ENCODE measurements at places on chromosomes 5 and 9.

DNA sequence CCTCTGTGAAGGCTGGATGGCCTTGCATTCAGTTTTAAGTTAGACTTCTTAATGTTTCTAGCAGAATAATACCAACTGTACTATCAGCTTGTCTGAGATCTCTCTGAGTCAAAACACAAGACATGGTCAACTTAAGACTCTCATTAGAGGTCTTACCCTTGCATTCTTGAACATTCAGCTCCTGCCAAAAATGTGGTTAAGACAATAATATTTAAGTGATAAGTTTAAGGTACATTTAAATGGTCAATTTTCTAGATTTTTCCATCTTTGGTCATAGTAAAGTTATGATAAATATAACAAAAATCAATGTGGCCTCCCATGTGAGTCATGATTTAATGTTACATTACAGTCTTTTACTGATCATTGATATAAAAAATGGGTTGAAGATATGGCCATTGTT is 75.0 kb downstream of the NR2F1 start:
- no peak for DNase-seq

DNA sequence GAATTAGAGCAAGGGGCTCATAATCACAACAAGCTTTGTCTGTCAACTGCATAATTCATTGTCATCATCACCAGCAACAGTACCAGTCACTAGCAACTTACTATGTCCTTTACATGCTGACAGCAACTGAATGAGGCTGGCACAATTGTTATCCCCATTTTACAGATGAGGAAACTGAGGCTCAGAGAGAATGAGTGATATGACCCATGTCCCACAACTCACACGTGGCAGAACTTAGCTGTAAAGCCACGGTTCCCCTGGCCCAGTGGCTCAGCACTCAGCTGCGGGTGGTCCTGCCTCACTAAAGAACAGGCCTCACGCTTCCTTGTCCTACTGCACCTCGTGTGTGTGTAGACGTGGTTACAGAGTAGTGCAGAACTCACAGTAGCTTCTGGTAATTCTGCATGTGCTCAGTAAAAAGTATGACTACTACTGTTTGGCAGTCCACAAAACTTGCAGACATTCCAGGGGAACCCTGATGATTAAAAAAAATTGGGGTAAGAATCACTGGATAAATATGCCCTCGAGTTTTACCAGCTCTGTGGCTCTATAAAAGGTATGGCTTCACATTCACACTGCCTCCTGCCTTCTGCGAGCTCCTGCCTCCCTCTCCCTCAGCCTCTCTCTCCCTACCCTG is 30.2 kb downstream of the AFAP1L1 start:
- no peak for DNase-seq

DNA sequence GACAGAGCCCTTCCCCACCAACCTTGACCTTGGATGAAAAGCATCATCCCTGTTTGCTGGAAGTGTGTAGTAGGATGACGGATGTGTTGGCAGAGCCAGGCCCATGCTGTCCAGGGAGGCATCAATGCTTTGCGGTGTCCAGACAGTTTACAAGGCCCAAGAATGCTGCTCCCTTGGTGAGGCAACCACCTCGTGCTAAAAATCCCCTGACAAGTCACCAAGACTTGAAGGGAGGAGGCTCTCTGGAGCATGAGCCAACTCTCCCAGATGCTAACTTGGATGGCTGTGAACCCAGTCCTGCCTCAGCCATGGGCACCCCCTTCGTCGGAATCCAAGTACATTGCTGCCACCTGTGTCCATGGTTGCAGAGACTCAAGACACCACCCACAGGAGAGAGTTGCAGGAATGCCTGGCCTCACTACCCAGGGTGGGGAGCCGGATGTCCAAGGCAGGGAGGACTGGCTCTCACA is 9.5 kb upstream of the NKD2 start:
- no peak for DNase-seq

DNA sequence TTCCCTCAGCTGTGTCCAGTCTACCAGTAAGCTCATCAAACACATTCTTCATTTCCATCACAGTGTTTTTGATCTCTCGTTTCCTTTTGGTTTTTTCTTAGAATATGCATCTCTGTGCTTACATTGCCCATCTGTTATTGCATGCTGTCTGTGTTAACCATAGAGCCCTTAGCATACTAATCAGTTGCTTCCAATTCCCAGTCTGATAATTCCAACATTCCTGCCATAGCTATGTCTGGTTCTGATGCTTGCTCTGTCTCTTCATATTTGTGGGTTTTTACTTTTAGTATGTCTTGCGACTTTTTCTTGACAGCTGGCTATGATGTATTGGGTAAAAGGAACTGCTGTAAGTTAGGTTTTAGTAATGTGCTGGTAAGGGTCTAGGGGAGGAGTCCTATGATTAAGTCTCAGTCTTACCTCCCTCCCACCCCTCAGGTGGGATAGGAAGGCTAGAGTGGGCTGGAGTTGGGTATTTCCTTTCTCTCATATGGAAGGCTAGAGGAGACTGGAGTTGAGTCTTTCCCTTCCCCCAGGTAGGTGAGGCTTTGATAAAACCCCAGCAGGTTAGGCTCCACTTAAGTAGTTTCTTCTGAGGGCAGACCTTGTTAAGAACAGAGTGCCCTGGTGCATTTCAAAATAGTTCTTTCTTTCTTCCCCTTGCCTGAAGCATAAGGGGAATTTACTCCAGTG is 99.1 kb upstream of the RASGRF2 start:
- no peak for DNase-seq

DNA sequence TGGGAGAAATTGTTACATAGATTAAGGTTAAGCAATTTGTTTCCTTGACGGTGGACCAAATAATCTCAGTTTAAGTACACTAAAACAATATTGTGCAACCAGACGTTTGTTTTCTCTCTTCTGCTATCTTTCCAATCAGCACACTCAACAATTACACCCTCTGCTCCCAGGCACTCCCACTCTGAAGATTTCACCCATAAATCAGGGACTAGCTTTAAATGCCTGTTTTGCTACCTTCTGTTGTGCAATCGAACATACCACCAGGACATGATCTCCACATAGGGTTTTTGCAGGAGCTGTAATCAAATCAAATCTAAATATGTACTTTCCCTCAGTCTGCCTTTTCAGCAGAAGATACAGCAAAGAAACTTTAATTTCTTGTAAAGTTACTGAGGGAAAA is 405.8 kb upstream of the TLE4 start:
- DNase-seq, result no peak

GRCh38 chr5:139982157-139982974 is 60.7 kb downstream of the NRG2 start:
- DNase-seq, result no peak

- peak; percentile 41 for DNase-seq
These were observed 59.3 kb downstream of the SLC46A2 start for GRCh38 chr9:112831281-112831851.

DNA sequence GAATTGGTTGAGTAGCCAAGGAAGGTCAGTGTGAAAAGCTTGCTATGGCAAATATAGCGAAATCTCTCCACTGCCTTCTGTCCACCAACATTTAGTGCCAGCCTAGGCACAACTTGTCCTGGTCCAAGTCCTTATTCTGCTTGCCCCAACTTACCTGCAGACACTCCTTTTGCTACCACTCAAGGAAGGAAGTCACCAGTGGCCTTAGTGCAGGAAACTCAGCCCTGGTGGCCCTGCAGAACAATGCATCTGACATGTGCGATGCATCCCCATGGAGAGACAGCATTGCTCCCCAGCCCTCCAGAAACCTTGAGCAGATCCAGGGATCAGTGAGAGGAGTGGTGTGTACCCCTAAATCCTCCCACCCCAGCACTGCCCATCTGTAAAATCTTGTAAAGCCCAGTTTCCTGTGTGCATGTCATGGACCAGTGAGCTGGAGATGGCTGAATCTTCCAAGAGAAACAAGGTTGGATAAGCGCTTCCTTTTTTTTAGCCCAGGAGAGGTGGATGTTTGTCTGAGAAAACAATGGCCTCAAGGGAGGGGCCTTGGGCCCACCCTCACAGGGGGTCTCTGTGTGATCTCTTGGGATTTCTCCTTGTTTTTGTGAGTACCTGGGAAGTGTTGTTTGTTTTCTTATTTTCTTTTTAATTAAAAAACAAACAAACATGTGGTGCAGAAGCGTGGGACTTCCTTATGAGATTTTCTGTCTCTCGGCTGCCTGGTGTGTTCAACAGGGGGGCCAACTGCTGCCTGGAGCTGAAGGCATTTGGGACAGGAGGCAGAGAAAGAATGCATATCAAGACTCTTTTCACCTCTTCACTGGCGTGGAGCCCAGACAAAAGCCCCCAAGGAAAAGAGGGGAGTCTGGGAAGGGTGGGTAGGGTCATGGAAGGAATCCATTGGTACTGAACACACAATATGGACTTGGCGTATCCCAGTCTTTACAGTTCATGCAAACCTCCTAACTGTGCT is 3.6 kb downstream of the FOXI1 start:
- DNase-seq, result no peak

DNA sequence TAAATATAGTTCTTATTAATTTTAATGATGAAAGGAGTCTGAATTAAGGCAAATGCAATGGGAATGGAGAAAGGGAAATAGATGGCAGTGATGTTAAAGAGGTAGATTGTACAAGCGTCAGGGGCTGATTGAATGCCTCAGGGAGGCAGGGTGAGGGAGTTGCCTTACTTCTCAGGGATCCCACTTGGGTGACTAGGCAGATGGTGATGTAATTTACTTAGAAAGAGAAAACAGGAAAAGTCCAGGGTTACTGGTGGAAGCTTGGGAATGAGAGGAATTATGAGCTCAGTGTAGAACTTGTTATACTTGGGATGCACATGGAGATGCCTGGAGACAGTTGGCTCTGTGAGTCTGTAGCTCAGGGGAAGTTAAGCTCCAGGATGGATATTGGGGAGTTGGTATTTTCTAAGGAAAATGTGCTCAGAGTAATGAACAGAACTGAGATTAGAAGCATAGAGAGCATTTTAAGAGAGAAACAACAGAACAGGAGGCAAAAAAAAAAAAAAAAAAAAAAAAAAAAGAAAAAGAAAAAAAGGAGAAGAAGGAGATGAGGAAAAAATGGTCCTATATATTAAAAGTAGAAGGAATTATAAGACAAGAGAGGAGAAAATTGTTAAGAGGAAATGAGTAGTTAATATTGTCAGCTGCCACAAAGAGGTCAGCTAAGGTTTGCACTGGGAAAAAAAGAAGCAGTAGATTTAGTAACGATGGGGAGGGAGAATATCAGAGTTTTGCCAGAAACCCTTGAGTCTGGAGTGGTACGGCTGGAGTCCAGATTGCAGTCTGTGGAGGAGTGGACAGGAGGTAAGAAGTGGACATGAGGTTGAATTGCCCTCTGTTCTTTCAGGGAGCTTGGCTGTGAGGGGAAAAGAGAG is 88.0 kb upstream of the ELL2 start:
- DNase-seq, result peak; percentile 27

GRCh38 chr5:1931604-1932231 is 49.0 kb upstream of the IRX4 start:
- DNase-seq, result no peak

DNA sequence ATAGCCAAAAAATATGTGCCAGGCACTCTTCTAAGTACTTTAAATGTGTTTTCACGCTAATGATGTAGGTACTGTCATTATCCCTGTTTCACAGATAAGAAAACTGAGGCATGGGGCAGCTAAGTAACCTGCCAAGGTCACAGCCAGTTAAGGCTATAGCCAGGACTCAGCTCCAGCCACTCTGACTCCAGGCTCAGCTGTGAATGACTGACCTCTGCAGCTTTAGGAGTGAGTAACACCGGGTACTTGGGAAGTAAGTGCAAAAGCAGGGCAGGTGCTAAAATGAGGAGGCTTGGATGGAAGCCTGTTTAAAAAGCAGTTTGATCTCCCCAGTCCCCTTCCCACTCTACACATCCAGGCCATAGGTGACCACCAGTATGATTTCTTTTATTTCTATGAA is 10.6 kb upstream of the SHC3 start:
- no peak for DNase-seq

GRCh38 chr9:38022203-38022895 is 46.7 kb downstream of the SHB start:
- no peak for DNase-seq

DNA sequence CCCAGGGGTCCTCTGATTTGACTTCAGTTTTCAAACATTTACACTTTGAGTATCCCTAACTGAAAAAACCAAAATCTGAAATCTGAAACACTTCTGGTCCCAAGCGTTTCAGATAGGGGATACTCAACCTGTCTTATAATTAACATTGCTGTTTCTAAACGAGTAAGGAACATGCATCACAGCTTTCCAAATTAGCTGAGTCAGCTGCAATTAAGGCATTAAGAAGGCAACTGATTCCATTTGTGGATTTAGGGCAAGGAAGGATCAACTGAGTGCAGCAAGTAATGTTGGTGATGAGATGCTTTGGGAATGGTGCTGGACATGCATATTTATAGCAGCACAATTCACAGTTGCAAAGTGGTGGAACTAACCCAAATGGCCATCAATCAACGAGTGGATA is 168.6 kb downstream of the ACER2 start:
- DNase-seq, result no peak

- no peak for DNase-seq
These were observed 19.0 kb upstream of the RUSC2 start for GRCh38 chr9:35470894-35471293.

GRCh38 chr9:80185112-80185738 is 613.5 kb downstream of the TLE4 start:
- no peak for DNase-seq

- DNase-seq, result no peak
These were observed 458.3 kb downstream of the TLE1 start for GRCh38 chr9:81231011-81231410.

All from inflammatory macrophage treated with lipopolysaccharide for 1 hour (primary cell).